T-helper 17 cell (primary cell): ENCODE measurements at places on chromosomes 1 and 21.

DNA sequence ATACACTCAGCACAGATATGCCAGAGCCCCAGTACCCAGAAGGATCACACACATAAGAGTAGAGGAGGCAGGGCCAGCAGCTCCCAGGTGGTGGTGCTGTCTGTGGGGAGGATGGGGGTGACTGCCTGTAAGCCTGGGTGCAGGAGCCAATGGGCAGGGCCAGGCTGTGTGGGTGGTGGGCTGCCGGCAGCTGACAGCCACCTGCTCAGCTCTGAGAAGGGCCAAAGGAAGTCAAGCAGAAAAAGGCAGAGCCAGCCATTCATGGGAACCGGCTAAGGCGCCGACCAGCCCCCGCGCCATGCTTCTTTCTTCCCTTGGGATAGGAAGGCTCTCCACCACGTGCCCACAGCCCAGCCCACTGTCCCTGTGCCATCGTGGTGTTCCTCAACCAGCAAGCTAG lies 14.1 kb downstream of the PIK3C2B start:
- peaks cover 2% of the 10 kb centered on the region for H3K36me3 ChIP-seq
- H3K4me3 ChIP-seq: no peak overlapping the region
- no peaks in the 10 kb centered on the region for H3K27me3 ChIP-seq
- no peak for DNase-seq

DNA sequence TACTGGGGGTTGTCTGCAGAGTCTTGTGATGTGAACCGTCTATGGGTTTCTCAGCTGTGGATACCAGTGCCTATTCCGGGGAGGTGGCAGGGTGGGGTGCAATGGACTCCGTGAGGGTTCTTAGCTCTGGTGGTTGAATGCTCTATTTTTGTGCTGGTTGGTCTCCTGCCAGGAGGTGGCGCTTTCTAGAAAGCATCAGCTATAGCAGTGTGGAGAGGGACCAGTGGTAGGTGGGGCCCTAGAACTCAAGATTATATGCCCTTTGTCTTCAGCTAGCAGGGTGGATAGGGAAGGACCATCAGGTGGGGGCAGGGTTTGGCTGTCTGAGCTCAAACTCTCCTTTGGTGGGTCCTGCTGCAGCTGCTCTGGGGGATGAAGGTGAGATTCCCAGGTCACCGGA lies 127.3 kb upstream of the PLD5 start:
- H3K27ac ChIP-seq: no peak overlapping the region
- no peaks in the 10 kb centered on the region for H3K36me3 ChIP-seq
- peaks cover 5% of the 10 kb centered on the region for H3K27me3 ChIP-seq
- no peaks in the 10 kb centered on the region for H3K4me1 ChIP-seq

GRCh38 chr1:212291505-212292134 lies 6.4 kb downstream of the PPP2R5A start:
- H3K36me3 ChIP-seq: peaks cover 6% of the 10 kb centered on the region
- no peaks in the 10 kb centered on the region for H3K27me3 ChIP-seq
- DNase-seq: no peak
- H3K4me3 ChIP-seq: peak overlapping the region; percentile 66
- peaks cover 65% of the 10 kb centered on the region for H3K4me1 ChIP-seq

GRCh38 chr1:205709059-205709398 lies 28.7 kb upstream of the SLC45A3 start:
- no peaks in the 10 kb centered on the region for H3K36me3 ChIP-seq
- H3K4me3 ChIP-seq: no peak overlapping the region
- H3K4me1 ChIP-seq: peaks cover 10% of the 10 kb centered on the region

- DNase-seq: no peak
- H3K36me3 ChIP-seq: peaks cover 4% of the 10 kb centered on the region
Observed at GRCh38 chr21:45959182-45959581, 22.4 kb upstream of the COL6A1 start.

DNA sequence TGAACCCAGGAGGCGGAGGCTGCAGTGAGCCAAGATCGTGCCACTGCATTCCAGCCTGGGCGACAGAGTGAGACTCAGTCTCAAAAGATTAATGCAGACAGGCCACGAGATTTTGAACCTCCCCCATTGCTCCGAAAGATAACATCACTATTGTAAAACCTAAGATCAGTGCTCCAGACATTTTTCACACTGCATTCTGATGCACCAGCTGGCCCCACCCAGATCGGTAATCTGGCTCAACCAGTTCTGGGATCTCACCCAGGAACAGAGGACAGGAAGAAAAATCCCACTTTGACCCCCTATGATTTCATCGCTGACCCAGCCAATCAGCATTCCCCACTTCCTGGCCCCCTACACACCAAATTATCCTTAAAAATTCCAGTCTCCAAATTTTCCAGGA lies 10.7 kb upstream of the CSRP1 start:
- no peak for DNase-seq
- H3K27me3 ChIP-seq: no peaks in the 10 kb centered on the region
- H3K4me3 ChIP-seq: no peak overlapping the region
- H3K27ac ChIP-seq: no peak overlapping the region
- H3K4me1 ChIP-seq: peaks cover 5% of the 10 kb centered on the region

GRCh38 chr1:162204823-162205155 lies 135.3 kb downstream of the NOS1AP start:
- H3K27ac ChIP-seq: no peak overlapping the region
- H3K36me3 ChIP-seq: no peaks in the 10 kb centered on the region
- peaks cover 82% of the 10 kb centered on the region for H3K27me3 ChIP-seq
- no peak overlapping the region for H3K4me3 ChIP-seq

DNA sequence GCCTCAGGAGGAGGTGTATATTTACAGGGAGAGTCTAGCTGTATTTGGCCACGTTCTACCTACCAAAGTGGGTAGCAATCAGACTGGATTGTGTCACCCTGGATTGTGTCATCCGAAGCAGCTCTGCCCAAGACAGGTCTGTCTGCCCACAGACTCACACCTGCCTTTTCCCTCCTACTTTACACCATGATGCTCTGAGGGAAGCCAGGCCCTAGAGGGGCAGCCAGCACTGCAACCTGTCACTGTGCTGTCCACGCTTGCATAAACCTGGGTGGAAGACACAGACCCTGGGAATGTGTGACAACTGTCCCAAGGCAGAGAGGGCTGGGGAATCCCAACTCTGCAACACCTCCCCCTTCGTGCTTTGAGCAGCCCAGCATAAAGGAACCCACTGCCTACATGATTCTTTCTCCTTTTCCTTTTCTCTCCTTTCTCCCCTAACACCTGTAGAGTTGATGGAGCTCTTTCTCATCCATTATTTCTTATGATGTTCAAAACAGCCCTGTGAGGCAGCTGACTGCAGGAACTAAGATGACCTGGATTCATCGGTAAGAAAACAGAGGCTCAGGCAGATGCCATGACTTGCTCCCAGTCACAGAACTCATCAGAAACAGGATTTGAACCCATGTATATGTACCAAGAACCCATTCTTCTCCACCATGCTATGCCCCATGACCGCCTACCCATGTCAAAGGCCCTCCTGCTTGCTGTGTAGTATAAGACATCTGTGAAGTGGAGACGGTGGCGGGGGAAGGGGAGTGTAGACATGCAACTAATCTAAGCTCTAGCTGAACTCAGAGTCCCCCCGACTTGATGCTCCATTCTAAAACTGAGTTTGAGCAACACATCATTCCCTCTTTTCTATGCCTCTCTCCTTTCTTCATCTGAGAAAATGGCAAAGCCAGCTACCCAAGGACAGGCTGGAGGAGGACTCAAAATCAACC lies 55.9 kb downstream of the ITPKB start:
- peak overlapping the region; percentile 68 for H3K4me3 ChIP-seq
- H3K36me3 ChIP-seq: peaks cover 5% of the 10 kb centered on the region
- H3K27me3 ChIP-seq: no peaks in the 10 kb centered on the region
- no peak for DNase-seq

DNA sequence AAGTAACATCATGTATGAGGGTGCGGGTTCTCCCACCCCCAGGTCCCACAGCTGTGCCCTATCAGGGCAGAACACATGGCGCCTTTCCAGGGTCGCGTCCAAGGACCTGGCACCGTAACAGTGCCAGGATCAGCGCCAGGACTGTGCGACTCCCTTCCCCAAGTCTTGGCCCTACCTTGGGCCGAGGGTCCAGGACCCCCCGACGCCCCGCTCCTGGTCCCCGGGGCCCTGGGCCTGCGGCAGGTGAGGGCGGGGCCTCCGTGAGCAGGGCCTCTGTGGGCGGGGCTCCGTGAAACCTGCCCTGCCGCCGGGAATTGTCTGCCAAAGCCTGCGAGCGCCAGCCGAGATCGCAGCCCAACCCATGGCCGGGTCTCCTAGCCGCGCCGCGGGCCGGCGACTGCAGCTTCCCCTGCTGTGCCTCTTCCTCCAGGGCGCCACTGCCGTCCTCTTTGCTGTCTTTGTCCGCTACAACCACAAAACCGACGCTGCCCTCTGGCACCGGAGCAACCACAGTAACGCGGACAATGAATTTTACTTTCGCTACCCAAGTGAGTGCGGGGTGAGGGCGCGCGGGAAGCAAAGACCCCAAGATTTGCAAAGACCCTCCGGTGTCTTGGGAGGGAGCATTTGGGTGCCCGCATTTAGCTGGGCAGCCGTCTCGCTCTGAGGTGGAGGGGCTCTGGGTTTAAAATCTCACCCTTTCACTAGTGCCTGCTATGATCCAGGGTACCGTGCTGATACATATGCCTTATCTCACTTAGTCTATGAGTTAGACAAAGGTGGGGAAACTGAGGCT lies at the start of gene RHBG:
TSS of gene RHBG (plus strand) at position 323 of the 796 bp plus-strand sequence. CDS start at position 362, 39 bp downstream.
- peak within 1 kb of the TSS; percentile 81 for H3K4me3 ChIP-seq
- no peaks in the 10 kb centered on the region for H3K4me1 ChIP-seq
- H3K27me3 ChIP-seq: peaks cover 60% of the 10 kb centered on the region
- peaks cover 3% of the 10 kb centered on the region for H3K36me3 ChIP-seq

GRCh38 chr1:90564164-90564563 lies 152.9 kb downstream of the BARHL2 start:
- H3K36me3 ChIP-seq: no peaks in the 10 kb centered on the region
- peaks cover 39% of the 10 kb centered on the region for H3K27me3 ChIP-seq
- DNase-seq: no peak
- H3K4me1 ChIP-seq: no peaks in the 10 kb centered on the region
- no peak overlapping the region for H3K27ac ChIP-seq

- peak within 1 kb of the TSS; percentile 57 for H3K4me3 ChIP-seq
- DNase-seq: no peak
- peaks cover 9% of the 10 kb centered on the region for H3K36me3 ChIP-seq
- peaks cover 27% of the 10 kb centered on the region for H3K4me1 ChIP-seq
Observed at GRCh38 chr1:154970631-154971340, at the start of gene SHC1. Gene SHC1 (minus strand): TSS chr1:154970747. CDS start chr1:154970526, 221 bp downstream.

DNA sequence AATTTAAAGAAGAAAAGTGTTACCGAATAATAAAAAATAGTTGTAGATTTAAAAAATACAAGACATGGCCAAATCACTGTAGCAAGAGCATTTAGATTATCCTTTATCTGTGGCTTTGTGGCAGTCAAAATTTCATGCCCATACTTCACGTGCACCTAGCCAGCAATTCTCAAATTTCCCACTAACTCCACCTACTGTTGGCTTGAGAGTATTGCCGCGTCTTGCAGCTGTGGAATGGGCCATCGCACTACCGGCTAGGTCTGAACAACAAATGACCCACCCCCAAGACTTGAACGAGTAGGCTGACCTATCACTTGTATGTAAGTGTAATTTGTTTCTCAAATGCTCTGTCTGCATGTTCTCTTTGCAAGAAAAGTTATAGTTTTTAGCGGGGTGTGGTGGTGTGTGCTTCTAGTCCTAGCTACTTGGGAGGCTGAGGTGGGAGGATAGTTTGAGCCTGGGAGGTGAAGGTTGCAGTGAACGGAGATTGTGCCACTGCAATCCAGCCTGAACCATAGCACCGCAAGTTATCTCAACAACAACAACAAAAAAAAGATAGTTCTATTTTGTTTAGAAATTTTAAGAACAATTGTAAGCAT lies 4.1 kb downstream of the KRTAP13-4 start:
- peaks cover 15% of the 10 kb centered on the region for H3K27me3 ChIP-seq
- no peaks in the 10 kb centered on the region for H3K4me1 ChIP-seq
- no peak for DNase-seq
- H3K4me3 ChIP-seq: no peak overlapping the region
- H3K27ac ChIP-seq: no peak overlapping the region
